ENCODE measurements at places on chromosomes 7 and 10. TPM values are rescaled to one million over a fixed set of nuclear protein-coding genes. Genes with fewer than 3 reads are reported as not detected.

The PPP1R3C gene
- 1.1 TPM for total RNA-seq

GRCh38 chr10:132391676-132392020 is 5.4 kb upstream of the PWWP2B start:
- DNase-seq = peak; percentile 5

The CPN1 gene
- not detected for total RNA-seq

DNA sequence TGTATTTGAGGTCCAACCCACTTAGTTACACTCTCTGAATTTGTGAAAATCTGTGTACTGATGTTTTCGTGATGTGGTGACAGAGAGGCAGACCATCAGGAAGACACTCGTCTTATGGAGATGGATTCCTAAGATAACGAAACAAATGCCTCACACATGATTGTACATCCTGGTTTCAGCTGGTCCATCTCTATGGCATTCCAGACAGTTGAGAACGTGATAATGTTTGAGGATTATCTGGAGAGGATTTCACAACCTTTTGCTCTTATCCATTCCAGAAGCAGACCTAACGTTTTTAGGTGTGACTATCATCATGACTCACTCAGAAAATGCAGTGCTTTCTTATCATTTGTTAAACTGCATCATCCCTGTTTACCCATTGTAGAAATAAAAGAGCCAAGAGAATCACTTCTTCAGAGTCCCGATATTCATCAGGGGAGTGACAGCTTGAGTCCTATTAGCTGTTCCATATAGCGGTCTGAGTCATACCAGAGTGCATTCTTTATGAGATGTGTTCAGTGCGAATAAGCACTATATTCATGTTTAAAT is 74.5 kb downstream of the BMPER start:
- no peak for DNase-seq

The MKX gene
- 0.82 TPM for total RNA-seq

The ADAM8 gene
- total RNA-seq = 20.1 TPM

The GLI3 gene
- total RNA-seq = 41.1 TPM

The AOC1 gene
- total RNA-seq = 265 TPM

DNA sequence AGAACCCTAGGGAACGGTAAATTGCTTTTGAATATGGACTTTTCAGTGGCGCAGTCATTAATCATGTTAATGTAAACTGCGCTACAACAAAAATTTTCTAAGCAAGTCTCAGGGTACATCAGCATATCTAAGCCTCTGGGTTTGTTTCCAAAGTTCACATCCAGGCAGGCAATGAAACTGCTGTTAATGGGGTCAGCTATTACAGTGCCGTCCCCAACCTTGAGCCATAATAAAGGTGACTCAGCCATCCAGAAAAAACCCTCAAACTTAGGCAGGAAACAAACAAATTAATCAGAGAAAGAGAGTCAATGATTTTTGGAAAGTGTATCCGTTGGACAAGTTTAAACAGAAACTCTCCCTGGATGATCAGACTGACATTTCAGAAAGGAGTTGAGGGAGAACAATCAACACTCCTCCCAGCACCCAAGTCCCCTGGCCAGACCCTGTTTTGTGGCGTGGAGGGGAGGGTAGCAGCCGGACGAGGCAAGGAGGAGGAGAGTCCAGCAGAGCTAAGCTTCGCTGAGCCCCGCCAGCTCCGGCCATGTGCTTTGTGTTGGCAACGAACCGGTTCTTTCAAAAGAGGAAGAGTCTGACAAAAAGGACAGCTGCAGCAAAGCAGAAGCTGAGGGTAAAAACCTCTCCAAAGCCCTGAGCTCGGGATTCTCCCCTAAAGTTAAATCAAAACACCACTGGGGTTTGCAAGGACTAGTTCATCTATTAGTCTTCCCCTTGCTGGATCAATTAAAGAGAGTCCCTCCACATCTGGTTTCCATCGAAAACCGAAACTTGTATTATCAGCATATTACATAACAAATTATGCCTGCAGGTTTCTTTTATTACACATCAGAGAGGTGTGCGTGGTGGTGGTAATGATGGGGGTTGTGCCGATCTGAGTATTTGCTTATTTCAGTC is 3.6 kb downstream of the FAM53B start:
- peak; percentile 65 for DNase-seq

The NACAD gene
- total RNA-seq = 5.2 TPM

GRCh38 chr7:55365205-55365674 is at the start of gene LANCL2:
LANCL2 (plus strand) TSS chr7:55365337; CDS start chr7:55366026, 689 bp downstream.
- DNase-seq = peak; percentile 60

The KIAA1217 gene
- 79.2 TPM for total RNA-seq

GRCh38 chr7:2944739-2945138 is 98.9 kb downstream of the CARD11 start:
- no peak for DNase-seq

- DNase-seq = no peak
Observed at GRCh38 chr10:122551450-122551849, 9.1 kb upstream of the DMBT1 start.

GRCh38 chr7:3120513-3120912 is 76.8 kb upstream of the CARD11 start:
- no peak for DNase-seq

DNA sequence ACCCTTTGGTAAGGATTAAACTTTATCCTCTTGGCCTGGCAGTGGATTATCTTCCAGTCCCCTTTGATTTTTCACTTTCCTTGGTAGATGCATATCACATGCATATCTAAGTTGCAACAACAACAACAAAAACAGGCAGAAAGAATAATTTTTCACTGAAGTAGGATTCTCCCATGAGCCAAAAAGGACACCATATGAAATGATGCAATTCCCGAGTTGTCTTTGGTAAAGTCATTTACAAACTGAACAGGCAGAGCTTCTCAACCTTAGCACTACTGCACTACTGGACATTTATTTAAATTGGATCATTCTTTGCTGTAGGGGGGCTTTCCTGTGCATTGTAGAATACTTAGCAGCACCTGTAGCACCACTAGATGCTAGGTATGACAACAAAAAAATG is 195.0 kb downstream of the RELN start:
- DNase-seq = no peak

The GIMAP6 gene
- 6.4 TPM for total RNA-seq

The CABCOCO1 gene
- not detected for total RNA-seq

DNA sequence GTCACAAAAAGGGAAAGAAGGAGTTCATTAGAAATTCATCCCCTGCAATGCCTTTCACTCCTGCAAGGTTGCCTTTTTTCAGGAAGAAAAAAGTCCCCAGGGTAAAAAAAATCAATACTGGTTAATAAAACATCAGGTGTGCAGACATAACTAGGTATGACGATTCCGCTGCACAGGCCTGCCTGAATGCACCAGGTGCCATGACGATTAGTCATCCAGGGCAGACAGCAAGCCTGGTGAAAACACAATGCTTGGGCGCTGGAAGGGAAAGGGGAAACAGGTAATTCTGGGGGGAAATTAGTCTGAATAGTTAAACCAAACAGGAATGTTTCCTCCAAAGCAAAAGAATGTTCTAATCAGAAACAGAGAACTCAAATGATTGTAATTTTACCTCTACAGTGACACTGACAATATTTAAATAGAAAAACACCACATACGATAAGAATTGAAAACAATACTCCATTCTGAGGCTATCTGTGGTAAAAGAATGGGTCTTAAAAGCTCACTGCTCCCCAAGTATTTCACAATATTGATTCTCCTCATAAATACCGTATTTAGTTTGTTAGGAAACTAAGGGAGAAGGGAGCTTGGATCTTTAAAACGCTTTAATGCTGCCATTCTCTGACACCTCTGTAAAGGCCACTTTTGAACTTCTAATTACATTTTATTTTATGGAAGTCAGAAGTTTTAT is 45.2 kb downstream of the VPS41 start:
- DNase-seq = no peak

DNA sequence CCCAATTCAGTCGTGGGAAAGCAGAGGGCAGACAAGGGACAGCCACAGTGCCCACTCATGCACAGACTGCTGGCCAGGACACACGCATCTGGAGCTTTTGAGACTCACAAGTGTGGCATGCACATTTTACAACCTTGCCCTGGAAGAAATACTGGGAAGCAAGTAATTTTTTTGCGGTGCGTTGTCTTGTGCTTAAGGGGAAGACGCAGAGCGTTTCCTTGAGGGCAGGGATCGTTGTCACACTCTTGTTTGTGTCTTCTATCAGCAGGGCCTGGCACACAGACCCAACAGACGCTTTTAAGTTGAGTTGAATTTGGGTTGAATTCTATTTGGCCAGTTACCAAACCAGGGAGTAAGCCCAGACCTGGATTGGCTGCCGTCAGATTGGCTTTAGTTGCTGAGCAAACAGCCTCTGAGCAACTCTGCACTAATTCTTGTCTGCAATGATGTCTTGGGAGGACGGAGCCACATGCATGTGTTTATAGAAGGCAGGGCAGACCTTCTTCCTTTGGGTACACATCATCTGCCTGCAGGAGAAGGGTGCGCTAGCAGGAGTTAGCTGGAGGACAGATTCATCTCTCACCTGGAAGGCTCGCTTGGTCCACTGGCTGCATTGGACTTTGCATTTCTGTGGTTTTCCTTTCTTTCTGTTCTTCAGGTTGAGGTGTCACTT is 38.4 kb downstream of the IL2RA start:
- DNase-seq = no peak

- peak; percentile 87 for DNase-seq
Observed at GRCh38 chr10:73591935-73592699, 975 bp upstream of the USP54 start.

- DNase-seq = no peak
Observed at GRCh38 chr7:49228426-49229098, 304.2 kb downstream of the CDC14C start.

- no peak for DNase-seq
Observed at GRCh38 chr10:29757551-29758297, 123.0 kb upstream of the SVIL start.

GRCh38 chr7:1961701-1962276 is 271.0 kb downstream of the MAD1L1 start:
- no peak for DNase-seq

DNA sequence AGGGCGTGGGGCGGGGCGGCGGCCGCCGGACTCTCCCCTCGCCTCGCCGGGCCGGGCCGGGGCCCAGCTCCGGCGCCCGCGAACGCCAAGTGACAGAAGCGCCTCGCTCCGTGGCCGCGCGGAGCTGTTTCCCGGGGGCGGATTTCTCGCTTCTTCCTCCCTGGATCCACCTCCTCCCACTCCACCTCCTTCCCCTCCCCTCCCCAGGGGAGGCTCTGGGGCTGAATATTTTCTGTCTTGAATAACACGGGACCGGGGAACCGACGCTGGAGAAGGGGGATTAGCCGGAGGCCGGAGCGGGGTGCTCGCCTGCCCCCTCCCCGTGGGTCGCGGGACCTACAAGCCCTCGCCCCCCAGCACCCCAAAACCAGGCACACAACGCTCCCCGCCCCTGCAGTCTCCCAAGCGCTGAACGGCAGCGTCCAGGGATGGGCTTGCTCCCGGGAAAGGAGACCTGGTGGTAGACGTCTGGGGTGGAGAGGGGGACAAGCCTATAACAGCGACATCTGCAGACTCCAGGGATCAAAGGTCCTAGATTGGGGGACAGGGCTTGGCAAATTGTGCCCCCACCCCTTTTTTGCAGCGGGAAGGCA is at the start of gene ARHGAP21:
Gene ARHGAP21 (minus strand): TSS at position 100 of the 593 bp plus-strand sequence. CDS start 1,988 bp downstream, outside the sequence.
- DNase-seq = peak; percentile 76

The CALML3 gene
- not detected for total RNA-seq

DNA sequence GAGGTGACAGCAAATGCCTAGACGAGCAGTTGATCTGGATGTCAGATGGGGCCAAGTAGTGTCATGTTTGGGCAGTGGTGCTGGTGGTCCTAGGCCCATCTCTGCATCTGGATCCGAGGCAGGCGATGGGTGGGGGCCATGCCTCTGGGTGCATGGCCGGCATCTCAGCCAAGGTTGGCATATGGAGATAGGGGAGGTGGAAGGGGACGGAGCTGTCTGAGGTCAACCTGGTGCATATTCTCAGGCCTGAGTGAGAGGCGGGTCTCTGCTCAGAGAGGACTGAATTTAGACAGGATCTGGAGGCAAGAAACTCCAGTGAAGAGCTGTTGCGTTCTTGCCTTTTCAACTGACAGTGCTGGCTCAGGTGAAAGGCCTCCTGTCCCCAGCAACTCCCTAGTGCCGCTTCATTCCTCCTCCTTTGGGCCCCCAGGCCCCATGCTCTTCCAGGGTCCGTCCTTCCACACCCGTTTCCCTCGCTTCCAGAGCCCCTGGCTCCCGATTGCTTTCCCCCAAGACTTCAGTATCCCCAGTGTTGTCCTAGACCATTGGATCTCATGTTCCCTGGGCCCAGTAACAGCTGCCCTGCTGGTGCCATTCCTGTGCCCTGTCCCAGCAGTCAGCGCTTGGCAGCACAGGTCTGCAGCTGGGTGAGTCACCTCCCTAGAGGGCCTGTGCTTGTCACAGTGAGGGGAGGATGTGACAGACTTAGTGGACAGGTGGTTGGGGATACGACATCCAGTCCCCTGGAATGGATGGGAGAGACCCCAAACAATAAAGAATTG is 32.6 kb downstream of the GBX1 start:
- DNase-seq = no peak

The GBX1 gene
- total RNA-seq = not detected

- no peak for DNase-seq
Observed at GRCh38 chr10:65534771-65535170, 1391.1 kb upstream of the LRRTM3 start.

GRCh38 chr7:44590910-44591309 is 8.9 kb upstream of the TMED4 start:
- no peak for DNase-seq

- DNase-seq = no peak
Observed at GRCh38 chr10:60921633-60922032, 22.4 kb downstream of the RHOBTB1 start.

- DNase-seq = no peak
Observed at GRCh38 chr10:98416606-98417388, 1.8 kb upstream of the PYROXD2 start.

The INHBA gene
- total RNA-seq = not detected

- DNase-seq = no peak
Observed at GRCh38 chr10:74202356-74202755, 51.3 kb downstream of the ADK start.

The NPS gene
- total RNA-seq = not detected

The PDE1C gene
- 2.5 TPM for total RNA-seq

The MINDY4 gene
- 14.1 TPM for total RNA-seq

GRCh38 chr7:7889791-7890568 is 78.6 kb upstream of the GLCCI1 start:
- DNase-seq = no peak

GRCh38 chr7:133947458-133948254 is 179.5 kb upstream of the LRGUK start:
- DNase-seq = no peak

GRCh38 chr10:68959695-68960527 is 3.9 kb downstream of the DDX21 start:
- DNase-seq = no peak

DNA sequence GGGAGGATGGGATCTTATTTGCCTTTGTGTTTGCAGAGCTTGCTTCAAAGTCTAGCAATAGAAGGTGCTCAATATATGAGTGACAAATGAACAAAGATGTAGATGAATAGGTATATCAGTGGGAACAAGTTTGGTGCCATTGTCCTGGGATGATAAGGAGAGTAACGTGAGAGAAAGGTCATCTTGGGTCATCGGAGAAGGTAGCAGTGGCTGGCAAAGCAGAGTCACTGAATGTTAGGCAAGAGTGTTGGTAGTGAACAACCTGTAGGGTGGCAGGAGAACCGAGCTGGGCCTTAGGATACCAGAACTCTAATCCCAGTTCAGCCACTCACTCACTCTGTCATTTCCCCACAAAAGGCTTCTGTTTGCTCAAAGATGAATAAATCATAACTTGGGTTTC is 87.2 kb downstream of the CCDC71L start:
- no peak for DNase-seq

GRCh38 chr7:20735346-20736065 is 51.2 kb downstream of the SP8 start:
- no peak for DNase-seq

The IKZF1 gene
- total RNA-seq = 9.7 TPM

The C10orf105 gene
- not detected for total RNA-seq

GRCh38 chr10:5708356-5708755 is 23.7 kb downstream of the TASOR2 start:
- no peak for DNase-seq

Measured in transverse colon (tissue), 4 donors.